NCI-H460 (cell line): ENCODE measurements at places on chromosomes 4 and X.

DNA sequence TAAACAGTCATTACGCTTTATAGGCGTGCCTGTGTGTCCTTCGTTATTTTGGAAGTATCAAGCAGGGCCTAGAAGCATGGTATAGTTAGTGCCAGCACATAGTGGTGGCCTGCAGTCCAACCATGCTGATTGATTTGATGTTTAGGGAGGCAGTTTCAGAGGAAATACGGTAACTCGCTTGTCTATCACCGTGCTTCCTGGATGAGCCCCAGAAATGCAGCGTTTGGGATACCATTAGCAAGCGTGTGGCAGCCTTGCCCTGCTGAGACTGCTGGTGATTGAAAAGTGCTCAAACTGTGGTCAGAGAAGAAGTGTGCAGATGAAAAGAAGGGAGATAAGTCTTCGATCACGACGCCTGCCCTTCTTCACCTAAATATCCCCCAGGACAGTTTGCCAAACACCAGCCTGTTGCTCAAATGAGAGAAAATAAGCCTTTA lies 158.4 kb downstream of the CHIC2 start:
- DNase-seq: peak; percentile 5

- no peak for DNase-seq
These were observed 65.7 kb downstream of the GATB start for GRCh38 chr4:151694961-151695720.

- no peak for DNase-seq
These were observed 127.4 kb downstream of the FAM53A start for GRCh38 chr4:1556541-1557220.

- no peak for DNase-seq
These were observed 261.5 kb upstream of the FTHL17 start for GRCh38 chrX:31333165-31333831.

DNA sequence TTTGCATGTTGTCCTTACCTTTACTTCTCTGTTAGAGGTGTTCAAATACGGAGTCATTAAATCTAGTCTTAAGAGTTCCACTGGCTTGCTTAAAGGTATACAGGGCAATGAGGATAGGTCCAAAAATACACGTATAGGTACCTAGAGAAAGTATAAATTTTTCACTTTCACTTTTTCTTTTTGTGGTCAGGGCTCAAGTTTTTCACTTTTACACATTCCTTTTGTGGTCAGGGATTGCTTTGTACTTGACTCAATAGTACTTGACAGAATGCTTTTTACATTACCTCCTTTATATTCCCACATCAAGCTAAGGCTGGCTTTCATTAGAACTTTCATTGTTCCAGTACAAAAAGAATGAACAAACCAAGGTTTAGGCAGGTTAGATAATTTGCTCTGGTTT lies 21.7 kb downstream of the TMEM184C start:
- no peak for DNase-seq

DNA sequence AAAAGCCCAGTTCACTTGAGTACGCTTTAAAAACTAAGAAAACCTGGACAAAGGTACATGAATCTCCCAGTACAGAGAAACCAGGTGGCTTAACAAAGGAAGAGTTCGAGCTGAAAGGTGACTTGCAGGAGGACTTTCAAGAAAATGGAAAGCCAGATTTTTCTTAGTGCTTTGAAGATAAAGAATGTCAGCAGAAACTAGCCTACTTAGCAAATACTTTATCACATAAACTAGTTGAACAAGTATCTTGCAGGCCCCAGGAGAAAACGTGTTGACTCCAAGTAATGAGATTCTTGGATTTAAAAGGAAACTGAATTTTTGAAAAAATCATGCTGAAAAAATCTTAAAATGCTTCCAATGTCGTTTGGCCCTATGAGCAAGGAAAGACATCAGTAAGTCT lies 26.4 kb downstream of the CDKN2AIP start:
- DNase-seq: no peak

GRCh38 chrX:47484885-47485284 lies 1.9 kb upstream of the ZNF41 start:
- no peak for DNase-seq

- no peak for DNase-seq
These were observed 28.9 kb downstream of the TENM3 start for GRCh38 chr4:182272151-182272550.

DNA sequence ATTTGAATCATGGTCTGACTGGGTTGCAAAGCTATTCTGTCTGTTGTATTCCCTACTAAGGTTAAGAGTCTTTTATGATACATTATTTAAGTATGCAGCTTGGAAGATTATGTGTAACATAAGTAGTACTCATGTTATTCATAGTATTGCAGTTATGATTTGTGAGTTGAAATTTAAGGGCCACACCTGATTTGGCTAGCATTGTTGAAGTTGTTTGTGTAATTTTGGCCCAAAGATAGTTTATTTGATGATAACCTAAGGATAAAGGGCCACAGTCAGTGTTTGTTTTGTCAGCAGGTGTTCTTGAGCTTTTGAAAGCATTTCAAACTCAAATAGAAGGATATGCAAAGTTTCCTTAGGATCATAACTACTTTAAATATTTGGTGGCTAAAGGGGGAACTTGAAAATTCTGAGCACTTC lies 38.9 kb downstream of the NUDT9 start:
- DNase-seq: no peak

DNA sequence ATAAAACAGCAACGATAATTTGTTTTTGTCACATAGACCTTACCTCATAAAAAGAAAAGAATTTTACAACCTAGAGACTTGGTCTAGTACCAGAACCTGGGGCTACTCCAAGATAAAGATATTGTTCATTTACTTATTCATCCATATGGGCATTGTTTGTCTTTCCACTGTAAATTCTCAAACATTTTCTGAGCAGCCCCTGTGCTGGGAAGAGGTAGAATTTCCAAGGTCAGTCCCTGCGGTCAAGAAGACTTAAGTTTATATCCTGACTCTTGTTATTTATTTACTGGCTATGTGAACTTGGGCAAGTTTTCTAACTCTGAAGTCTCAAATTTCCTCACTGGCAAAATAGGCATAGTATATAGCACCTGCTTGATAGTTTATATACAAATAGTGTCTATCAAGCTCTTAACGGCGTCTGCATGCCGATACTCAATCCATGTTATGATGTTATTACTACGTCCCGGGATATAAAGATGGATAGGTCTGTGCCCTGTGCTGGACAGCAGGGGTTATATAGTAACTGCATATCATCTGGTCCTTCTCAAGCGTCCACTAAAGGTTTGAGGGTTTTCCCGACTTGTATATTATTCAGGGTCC lies 222.1 kb upstream of the TAPT1 start:
- no peak for DNase-seq

DNA sequence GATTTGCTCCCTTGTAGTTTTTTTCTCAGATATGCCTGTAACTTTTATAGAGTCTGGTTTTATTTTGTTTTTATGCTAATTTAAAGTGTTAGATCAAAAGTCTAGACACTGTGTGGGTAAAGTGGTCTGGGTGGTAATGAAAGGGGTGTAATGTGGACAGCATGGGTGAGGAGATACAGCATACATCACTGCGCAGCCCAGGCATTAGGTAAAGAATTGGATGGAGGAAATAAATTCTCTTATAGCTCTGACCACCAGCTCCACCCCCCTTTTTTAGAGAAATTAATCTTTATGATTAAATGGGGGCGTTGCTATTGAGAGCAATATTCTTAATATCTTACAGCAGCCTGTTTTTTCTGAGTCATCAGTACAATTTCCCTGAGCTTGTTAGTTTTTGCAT lies 163.9 kb upstream of the IGFBP7 start:
- DNase-seq: no peak

- DNase-seq: no peak
These were observed 323.0 kb downstream of the INPP4B start for GRCh38 chr4:142523111-142523510.

DNA sequence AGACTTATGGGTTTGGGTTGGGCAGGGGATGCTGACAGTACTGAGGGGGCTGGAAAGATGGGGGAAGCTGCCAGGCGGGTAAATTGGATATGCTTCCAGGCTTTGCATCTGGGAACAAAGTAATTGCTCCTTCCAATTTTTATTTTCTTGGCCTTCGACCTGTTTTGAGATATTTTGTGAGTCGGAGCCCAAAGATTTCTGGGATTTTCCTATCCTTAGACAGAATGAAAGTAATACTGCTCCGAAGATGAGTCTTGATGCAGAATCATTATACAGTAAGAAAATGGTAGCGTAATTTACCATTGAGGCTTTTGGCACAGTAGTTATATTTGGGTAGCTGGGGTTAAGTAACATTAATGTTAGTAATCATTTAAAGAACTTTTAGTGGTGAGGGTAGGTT lies 1.4 kb downstream of the SMARCA5 start:
- no peak for DNase-seq

- peak; percentile 15 for DNase-seq
These were observed 567.7 kb downstream of the MAGEB5 start for GRCh38 chrX:26783512-26784225.

DNA sequence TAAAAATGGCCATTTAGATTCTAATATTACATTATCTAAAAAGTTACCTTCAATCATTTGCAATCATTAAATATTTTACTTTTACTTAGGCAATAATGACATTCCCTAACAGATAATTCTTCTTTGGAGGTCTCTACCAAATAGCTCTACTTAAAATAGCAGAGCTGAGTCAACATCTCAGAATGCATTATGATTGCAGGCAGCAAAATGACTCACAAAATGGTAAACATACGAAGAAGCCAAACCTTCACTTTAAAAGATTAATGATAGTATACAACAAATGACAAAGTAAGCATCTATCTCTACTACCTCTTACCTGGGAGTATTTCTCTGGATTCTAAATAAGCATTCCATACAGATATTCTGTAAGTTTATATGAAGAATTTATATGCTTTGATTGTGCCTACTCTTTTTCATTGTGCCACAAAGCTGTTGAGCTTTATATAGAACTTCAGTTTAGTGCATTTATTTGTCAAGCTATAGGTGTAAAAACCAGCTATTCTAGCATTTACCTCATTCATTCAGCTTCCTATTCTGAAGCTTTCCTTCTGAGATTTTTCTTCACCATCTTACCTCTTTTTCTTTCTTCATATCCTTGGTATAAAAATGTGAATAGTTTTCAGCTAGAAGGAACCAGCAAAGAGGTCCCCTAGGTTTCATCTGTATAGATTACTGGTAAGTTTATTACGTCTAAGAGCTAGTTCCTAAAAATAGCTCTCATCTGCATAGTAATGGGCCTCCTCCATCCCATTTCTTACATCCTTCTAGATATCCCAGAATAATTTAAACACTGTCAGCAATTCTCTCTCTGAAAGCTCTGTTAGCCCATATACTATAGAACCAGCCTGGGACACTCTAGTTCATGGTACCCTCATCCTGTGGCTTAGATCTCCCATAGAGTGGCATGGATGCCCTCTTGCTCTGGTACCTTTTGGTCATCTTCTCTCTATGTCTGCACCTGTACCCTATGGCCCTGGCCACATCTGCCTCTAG lies 17.2 kb upstream of the SPCS3 start:
- peak; percentile 21 for DNase-seq

DNA sequence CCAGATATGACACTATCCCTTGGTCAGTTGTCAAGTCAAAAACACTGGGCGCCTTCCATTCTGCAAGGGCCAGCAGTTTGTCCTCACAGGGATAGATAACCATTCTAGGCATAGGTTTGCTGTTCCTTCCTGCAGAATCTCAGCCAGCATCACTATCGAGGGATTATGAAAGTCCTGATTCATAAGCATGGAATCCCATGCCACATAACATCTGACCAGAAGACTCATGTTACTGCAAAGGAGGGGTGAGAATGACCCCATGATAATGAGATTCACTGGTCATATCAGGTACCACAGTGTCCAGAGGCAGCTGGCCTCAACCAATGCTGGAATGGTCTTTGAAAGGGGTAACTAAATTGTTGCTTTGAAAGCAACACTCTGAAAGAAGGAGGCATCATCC lies 84.7 kb downstream of the OTC start:
- DNase-seq: no peak

DNA sequence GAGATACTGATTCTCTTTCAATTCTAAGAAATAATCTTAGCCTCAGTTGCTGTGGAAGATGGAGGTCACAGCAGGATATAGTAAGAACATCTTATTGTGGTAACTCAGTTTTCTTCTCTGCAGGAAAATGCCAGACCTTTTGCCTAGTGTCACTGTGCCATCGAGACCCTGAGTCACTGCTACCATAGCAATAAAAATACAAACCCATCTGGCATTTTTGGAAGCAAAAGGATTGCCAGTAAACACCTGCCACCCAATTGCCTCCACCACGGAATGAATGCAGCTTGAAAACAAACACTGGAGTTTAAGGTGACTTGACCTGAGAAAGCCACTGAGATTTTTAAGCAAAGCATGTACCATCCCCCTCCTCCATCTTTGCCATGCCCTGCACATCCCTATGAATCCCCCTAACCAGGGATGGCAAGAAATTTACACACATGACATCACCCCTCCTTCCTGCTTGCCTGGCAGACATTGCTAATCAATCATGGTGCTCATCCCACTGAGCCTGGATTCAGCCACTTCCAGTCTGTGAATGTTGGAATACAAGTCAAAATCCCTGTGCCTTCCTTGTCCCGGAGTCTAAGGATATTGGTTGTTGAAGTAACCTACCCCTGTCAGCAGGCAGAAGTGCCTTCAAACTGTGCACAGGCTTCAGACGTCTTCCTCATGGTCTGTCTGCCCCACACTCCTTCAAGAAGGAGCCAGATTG lies 59.6 kb upstream of the MAMLD1 start:
- DNase-seq: no peak

DNA sequence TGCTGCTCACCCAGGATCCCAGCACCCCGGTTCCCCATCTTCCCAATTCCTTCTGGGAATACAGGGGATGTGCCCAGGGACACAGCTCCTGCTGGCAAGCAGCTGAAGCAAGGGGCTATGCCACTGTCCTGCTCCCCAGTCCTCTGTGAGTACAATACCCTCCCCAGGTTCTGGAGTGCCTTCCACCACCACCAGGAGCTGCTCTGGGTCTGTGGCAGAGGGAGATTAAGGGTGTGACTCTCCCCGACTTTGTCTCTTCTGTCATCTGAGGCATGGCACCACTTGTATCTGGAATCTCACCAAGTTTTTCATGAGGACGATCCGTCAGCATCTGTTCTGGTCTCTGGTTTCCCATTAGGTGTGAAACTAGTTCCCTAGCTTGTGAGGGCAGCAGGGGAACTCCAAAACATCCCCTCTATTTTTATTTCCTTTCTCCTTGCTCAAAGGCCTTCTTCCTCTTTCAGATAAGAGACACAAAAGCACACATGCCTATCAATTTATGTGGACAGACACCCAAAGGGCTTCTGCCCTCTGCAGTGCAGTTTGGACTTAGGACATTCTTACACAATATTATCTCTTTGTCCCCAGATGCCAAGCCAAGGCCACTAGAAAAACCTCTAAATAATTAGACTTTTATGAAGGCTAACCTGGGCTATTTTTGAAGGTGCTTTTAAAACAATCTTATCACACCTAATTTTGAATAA lies 26.8 kb downstream of the MGST2 start:
- DNase-seq: no peak

GRCh38 chrX:72394518-72395170 lies 88.9 kb upstream of the CITED1 start:
- DNase-seq: no peak

- no peak for DNase-seq
These were observed 88.5 kb upstream of the CBR4 start for GRCh38 chr4:169098532-169098931.

GRCh38 chrX:100615005-100615404 lies 21.6 kb downstream of the TSPAN6 start:
- peak; percentile 43 for DNase-seq
